Left colon (tissue), 2 donors: ENCODE measurements at places on chromosomes 12 and 14. TPM values are rescaled to one million over a fixed set of nuclear protein-coding genes. Genes with fewer than 3 reads are reported as not detected.

GPRC5D gene
- not detected for total RNA-seq

ADAMTS20 gene
- total RNA-seq: not detected

PPP1R1A gene
- total RNA-seq: not detected

TMTC1 gene
- total RNA-seq: 4.5 TPM

OTOGL gene
- total RNA-seq: 0.47 TPM

HOXC10 gene
- total RNA-seq: not detected

KRT77 gene
- total RNA-seq: not detected

FOXN4 gene
- not detected for total RNA-seq

TAS2R7 gene
- total RNA-seq: not detected

BEGAIN gene
- total RNA-seq: 2.0 TPM

KRT6A gene
- not detected for total RNA-seq

SLC25A47 gene
- 0.28 TPM for total RNA-seq
